ENCODE measurements at places on chromosomes 13 and 19.

- H3K4me1 ChIP-seq, result peaks cover 5% of the 10 kb centered on the region
- H3K4me3 ChIP-seq, result no peak overlapping the region
- no peak overlapping the region for H3K27ac ChIP-seq
Observed at GRCh38 chr19:14053500-14053899, 8.4 kb downstream of the PALM3 start.

DNA sequence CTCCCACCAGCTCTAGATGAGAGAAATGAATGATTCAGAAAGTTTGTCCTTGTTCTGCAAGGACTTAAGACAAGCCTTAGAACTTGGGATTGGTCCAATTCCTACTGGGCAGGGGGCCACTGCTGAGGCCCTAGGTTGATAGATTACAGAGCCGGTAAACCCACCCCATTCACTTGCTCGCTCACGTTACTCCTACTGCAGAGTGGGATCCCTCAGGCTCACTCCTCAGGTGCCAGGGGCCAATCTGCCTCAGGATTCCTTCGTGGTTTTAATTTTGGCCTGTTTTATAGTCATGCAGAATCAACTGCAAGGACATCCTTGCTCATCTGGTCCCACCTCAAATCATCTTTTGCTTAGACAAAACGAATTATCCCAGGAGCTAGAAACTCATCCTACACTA lies 59.0 kb downstream of the SERP2 start:
- H3K36me3 ChIP-seq, result no peaks in the 10 kb centered on the region
- peaks cover 24% of the 10 kb centered on the region for H3K4me1 ChIP-seq
- H3K4me3 ChIP-seq, result no peak overlapping the region
- DNase-seq, result no peak
- peaks cover 8% of the 10 kb centered on the region for H3K27me3 ChIP-seq

GRCh38 chr19:4446704-4447200 lies 10.8 kb downstream of the UBXN6 start:
- peaks cover 66% of the 10 kb centered on the region for H3K36me3 ChIP-seq
- no peak for DNase-seq
- H3K4me3 ChIP-seq, result no peak overlapping the region
- H3K27ac ChIP-seq, result no peak overlapping the region

- no peak overlapping the region for H3K27ac ChIP-seq
- no peak for DNase-seq
- no peaks in the 10 kb centered on the region for H3K4me1 ChIP-seq
- no peaks in the 10 kb centered on the region for H3K27me3 ChIP-seq
Observed at GRCh38 chr13:61370520-61370919, 45.1 kb downstream of the PCDH20 start.

DNA sequence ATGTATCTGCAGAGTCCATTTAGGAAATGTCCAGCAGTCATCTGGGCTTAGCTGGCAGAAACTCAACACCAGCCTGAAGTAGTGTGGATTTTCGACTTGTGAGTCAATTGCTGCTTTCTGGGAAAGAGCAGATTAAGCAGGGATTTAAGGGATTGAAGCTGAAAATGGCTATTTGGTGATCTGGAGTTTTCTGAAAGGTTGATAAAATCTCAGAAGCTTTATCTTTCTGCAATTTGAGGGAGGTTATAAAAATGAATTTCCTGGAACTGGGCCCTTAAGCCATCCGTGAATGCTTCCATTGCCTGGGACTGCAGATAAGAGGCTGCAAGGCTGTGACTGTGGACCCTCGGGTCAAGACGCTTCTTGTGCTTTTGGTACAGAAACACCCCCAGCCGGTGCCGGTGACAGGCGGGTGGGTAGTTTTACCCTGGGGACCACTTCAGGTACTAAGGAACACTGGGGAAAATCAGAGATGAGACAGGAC lies 61.5 kb downstream of the COL4A1 start:
- no peak overlapping the region for H3K27ac ChIP-seq
- DNase-seq, result no peak
- no peaks in the 10 kb centered on the region for H3K4me1 ChIP-seq
- no peaks in the 10 kb centered on the region for H3K27me3 ChIP-seq
- H3K36me3 ChIP-seq, result no peaks in the 10 kb centered on the region
- H3K4me3 ChIP-seq, result no peak overlapping the region

DNA sequence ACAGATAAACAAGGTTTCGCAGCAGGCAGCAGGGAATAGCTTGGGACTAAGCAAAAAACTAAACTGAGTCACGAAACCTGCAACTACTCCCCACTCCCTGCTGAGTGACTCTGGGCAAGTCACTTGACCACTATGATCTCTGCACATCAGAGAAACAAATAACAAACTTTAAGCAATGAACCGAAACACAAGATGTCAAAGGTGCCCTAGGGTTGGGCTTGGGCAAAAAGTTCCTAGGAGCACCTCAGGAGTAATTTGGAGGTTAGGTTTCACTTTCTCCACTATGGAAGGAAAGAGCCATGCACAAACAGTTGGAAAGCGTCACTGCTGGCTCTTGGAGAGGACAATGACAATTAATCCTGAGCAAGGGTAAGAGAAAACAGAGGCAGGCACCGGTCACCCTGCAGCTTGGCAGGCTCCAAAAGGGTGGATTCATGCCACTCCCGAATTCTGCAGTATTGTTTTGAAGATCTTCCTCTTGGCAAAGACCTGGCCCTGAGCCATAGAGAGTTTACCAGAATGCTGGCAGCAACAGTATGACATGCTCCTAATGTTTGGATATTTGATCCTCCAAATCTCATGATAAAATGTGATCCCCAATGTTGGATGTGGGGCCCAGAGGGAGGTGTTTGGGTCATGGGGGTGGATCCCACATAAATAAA lies 60.3 kb downstream of the CRYL1 start:
- H3K4me1 ChIP-seq, result no peaks in the 10 kb centered on the region
- no peak overlapping the region for H3K27ac ChIP-seq
- DNase-seq, result no peak
- no peaks in the 10 kb centered on the region for H3K27me3 ChIP-seq
- H3K4me3 ChIP-seq, result no peak overlapping the region
- no peaks in the 10 kb centered on the region for H3K36me3 ChIP-seq

DNA sequence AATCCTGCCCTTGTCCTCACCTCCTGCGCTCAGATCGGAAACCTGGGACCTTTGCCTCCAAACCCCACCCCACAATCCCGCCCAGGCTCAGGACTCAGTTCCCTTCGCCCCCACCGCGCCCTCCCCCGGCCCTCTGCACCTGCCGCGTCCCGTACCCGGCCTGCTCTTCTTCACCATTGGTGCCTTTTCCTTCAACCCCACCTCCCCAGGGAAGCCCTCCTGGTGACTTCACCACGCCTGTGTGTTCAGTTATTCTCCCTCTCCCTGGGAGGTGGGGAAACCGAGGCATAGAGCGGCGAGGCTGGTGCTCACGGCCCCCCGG lies 19.3 kb upstream of the TCF3 start:
- peaks cover 17% of the 10 kb centered on the region for H3K4me1 ChIP-seq
- peaks cover 14% of the 10 kb centered on the region for H3K27me3 ChIP-seq
- H3K36me3 ChIP-seq, result no peaks in the 10 kb centered on the region
- H3K4me3 ChIP-seq, result no peak overlapping the region
- no peak overlapping the region for H3K27ac ChIP-seq

Measured in CD14-positive monocyte (primary cell).